ENCODE measurements at places on chromosomes 12 and 14.

GRCh38 chr12:29741342-29742241, 42.1 kb downstream of the TMTC1 start:
- DNase-seq, result no peak

- DNase-seq, result no peak
Observed at GRCh38 chr12:39372929-39373328, 70.0 kb downstream of the KIF21A start.

DNA sequence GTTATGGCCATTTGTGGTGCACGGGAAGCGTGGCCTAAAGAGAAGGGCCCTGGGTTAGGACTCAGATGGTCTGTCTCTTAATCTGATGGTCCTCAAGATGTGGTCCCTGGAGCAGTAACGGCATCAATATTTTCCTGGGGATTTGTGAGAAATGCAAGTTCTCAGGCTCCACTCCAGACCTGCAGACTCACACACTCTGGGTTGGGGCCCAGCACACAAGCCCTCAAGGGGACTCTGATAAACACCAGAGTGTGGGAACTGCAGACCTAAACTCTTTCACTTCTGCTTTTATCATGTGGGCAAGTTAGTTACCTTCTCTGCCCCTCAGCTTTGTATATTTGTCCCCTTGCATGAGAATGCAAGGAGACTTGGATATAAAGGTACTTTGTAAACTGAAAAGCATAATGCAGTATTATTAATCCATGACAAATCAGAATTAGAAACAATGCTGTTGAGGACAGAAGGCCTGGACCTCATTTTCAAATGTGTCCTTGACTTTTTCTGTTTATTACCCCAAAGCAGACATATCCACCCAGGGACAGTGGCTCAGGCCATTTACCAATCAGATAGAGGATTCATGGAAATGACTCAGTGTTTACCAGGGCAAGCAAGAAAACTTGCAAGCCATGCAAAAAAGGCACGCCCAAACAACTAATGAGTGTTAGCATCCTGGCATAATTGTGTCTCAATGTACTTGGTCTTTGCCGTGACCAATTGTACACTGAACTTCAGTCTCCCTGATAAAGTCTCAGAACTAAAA, 157.0 kb downstream of the ASCL1 start:
- no peak for DNase-seq

- peak; percentile 58 for DNase-seq
Observed at GRCh38 chr14:100383727-100384158, 60.6 kb downstream of the SLC25A47 start.

DNA sequence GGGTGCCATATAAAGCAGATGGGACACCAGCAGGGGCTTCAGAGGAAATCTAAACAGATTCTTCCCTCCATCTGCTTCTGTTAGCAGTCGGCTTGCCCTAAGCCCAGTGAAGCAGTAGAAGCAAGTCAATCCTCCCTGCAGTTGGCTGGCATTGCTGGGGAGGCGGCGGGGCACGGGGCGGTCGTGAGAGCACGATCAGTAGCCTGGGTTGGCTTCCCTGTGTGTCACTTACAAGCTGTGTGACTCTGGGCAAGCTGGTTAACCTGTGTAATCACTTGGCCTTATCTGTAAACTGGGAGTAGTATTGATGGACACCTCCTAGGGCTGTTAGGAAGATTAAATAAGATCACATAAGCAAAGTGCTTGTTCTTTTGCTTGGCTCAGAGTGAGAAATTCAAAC, 19.4 kb downstream of the MYRFL start:
- no peak for DNase-seq

GRCh38 chr14:77243853-77244252, 27.2 kb downstream of the NGB start:
- no peak for DNase-seq

- no peak for DNase-seq
Observed at GRCh38 chr12:76117067-76117691, 32.7 kb upstream of the NAP1L1 start.

DNA sequence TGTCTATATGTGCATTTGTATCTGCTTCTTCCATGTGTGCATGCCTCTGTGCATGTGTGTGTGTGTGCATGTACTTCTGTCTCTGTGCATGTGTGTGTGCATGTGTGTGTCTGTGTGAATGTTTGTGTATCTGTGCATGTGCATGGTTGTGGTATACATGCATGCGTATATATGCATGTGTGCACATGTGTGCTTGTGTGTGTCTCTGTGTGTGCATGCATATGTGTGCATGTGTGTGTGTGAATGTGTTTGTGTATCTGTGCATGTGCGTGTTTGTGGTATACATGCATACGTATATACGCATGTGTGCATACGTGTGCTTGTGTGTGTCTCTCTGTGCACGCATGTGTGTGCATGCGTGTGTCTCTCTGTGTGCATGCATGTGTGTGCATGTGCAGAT, 363.2 kb upstream of the SFSWAP start:
- no peak for DNase-seq

- no peak for DNase-seq
Observed at GRCh38 chr12:118103201-118103600, 610 bp downstream of the VSIG10 start.

DNA sequence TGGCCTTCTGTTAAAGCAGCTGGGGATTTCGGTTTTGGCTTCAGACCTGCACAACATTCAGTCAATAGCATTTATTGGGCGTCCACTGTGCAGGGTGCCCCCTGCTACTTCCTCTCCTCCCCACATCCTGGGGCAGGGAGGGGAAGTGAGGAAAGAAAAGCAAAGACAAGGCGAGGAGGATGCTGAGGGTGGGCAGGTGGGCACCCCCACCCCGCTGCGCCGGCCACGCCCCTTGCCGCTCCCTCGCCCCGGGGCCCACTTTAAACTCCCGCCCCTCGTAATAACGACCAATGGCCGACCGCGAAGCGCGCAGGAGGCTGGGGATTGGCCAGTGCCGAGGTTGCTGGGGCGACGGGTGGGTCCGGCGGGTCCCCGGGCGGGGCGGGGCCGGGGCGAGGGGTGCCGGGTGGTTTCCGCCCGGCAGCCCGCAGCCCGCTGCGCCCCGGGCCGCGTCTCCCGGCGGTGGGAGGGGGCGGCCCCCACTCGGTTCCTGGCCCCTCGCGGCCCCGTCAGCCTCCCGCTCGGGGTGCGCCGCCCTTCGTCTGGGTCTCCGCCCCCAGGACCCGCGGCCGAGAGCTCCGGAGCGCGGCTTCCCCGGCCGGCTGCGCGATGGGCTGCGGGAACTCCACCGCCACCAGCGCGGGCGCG, at the start of gene C12orf75:
Gene C12orf75 (plus strand): TSS at position 409 of the 648 bp plus-strand sequence. CDS start 201 bp downstream, at position 610.
- peak; percentile 75 for DNase-seq

- DNase-seq, result no peak
Observed at GRCh38 chr12:727321-727720, 25.1 kb upstream of the WNK1 start.

DNA sequence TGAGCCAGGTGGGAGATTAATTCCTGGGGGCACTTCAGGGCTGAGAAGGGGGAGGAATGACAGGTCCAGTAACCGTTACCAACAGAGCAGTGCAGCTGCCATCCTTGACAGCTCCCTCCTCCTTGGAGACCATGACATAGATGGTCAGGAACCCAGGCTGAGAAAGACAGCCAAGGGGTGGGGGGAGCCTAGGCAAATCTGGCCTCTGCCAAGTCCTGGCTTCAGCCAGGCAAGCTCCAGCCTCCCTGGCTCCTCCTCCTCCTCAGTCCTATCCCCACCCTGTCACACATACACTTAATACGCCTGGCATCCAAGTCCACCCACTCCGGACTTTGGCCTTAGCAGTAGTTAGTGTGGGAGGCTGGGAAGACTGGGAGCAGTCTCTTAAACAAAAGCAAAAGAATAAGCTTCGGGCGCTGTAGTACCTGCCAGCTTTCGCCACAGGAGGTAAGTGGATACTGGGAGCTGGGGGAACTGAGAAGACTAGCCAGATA, at the start of gene RDH5:
Gene RDH5 (plus strand): TSS at position 323 of the 494 bp plus-strand sequence. CDS start 792 bp downstream, outside the sequence.
- DNase-seq, result no peak

DNA sequence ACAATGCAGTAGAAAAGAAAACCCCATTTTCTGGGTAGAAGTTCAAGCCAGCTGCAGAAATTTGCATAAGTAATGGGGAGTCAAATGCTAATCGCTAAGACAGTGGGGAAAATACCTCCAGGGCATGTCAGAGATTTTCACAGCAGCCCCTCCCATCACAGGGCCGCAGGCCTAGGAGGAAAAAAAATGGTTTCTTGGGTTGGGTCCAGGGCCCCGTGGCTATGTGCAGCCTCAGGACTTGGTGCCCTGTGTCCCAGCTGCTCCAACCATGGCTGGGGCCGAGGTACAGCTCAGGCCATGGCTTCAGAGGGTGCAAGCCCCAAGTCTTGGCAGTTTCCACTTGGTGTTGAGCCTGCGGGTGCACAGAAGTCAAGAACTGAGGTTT, 14.6 kb downstream of the OR10P1 start:
- DNase-seq, result no peak

DNA sequence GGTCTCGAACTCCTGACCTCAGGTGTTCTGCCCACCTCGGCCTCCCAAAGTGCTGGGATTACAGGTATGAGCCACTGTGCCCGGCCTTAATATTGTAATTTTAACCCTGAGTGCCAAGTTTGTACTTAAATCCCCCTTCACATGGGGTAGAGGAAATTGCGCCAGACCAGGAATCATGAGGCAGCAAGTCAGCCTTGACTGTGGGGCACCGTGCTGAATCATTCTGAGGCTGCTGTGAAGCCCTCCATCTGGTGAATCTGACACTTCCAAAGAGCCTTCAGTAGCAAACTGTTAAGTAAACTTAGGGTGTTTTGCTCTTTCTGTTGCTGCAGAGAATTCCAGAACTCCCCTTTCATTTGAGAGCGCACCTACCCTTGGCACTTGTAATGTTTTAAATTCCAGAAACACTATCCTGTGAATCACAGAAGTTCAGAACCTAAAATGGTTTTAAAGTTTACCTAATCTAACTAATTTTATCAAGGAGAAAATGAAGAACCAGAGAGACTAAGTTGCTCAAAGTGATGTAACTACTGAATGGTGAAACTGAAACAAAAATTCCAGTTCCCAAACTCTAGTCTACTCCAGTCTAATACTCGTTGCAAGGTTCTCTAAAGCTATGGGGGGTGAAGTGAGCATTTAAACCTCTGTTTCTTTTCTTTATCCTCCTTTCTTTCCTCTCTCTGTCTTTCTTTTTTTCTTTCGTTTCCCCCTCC, 7.5 kb downstream of the HEBP1 start:
- DNase-seq, result no peak

GRCh38 chr12:57846285-57846576, 298 bp downstream of the CTDSP2 start:
- no peak for DNase-seq

GRCh38 chr12:66321435-66321834, 19.1 kb downstream of the HELB start:
- DNase-seq, result no peak

GRCh38 chr12:132327336-132328171, 1.8 kb downstream of the GALNT9 start:
- peak; percentile 48 for DNase-seq

DNA sequence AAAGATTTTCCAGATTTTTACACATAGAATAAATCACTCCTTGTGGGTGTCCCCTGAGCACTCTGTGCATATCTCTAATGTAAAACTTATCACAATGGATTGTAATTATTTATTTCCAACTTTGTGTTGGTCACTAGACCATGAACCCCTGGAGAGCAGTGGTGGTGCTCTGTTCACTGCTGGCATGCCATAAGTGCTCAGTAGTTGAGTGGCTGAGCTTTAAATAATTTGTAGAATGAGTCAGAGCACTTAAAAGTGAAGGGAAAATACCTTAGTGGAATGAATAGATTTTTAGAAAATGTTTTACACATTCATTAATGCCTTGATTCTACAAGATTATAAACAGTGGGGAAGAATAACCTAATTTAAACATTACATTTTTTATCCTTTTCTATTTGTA, 6.3 kb downstream of the MGAT4C start:
- no peak for DNase-seq

DNA sequence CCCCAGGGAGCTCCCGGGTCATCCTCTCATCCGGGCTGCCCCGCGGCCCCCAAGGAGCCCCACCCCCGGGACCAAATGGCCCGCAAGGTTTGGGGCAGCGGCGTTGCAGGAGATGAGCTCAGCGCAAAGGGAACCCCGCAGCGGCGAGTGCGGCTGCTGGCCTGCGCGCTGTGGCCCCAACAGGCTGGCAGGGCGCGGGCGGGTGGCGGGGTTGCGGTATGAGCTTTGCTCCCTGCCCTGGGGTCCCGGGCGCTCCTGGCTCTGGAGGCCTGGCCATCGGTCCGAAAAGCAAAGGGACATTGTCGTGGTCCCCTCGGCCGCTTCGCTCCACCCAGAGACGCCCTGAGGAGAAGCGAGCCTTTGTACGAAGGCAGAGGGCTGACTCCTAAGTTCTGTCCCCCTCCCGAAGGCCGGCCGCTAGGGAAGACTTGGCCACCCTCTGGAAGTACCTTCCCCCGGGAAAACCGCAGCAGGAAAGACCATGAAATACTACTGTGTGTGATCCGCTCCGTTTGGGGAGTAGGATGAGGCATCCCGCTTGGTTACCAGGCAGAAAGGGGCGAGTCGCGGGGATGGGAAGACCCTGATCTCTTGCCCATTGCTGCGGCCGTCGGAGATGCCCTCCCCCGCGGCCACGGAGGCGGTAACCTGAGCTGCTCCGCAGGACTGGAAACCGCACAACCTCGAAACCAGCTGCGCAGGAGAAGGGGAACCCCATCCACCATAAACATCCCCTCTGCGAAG, 620 bp upstream of the NID2 start:
- DNase-seq, result peak; percentile 17

- DNase-seq, result no peak
Observed at GRCh38 chr12:110371408-110372055, 32.0 kb downstream of the ANAPC7 start.

GRCh38 chr14:60175255-60175902, 10.2 kb upstream of the DHRS7 start:
- no peak for DNase-seq

GRCh38 chr12:24386836-24387235, 437.4 kb upstream of the SOX5 start:
- DNase-seq, result no peak

DNA sequence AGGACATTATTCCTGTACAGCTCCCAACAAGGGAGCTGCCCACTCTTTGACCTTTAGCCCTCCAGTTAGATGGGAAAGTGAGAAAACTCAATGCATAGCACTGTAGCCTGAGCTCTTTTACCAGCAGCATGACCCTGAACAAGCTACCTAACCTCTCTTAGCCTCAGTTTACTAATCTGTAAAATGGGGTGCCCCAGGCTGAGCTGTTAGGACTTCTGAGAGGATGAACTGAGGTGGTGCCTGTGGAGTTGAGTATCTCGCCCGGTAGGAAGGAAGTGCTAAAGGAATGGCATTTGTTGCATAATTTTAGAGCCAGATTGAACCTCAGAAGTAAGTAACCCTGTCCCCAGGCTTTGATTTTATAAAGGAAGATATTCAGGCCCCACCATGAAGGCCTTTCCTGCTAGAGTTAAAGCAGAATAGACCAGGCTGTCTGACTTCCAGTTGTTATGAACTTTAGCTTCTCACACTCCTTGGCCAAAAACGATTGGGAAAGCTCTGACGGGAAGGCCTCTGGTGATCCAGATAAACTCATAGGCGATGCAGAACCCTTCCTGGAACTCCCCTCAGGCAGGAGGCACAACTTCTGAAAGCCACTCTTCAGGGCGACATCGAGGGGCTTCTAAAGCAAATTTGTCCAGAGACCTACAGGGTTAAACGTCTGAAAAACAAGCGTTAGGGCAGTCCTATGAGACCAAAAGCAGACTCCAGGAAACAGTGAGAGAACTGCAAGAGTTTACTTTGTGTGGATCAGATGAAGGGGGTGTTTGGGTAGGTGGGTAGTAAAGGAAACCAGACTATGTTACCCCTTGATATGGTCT, 2.5 kb upstream of the SERPINA10 start:
- DNase-seq, result no peak
